SHP77 (cell line): ENCODE measurements at places on chromosomes 12 and 14.
A peak's percentile ranks its signal among the peaks of the same experiment; 100 is the strongest.

DNA sequence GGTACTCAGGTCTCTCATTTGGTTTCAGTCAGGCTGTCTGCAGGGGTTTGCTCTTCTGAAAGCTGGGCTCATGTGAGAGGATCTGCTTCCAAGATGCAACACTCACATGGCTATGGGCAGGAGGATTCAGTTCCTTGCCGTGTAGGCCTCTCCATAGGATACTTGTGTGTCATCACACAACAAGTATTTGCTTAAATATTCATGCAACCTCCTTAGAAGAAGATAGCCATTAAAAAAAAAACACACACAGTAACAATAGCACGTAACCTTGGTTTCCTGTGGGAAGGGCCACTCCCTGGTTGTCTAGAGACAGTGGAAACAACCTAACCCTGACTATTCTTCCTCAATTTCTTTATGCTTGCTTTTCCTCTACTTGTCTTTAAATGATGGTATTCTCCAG, 31.8 kb upstream of the CLEC4E start:
- DNase-seq = no peak

- DNase-seq = peak; percentile 43
Measured at GRCh38 chr12:102964872-102965271, 7.4 kb downstream of the ASCL1 start.

- no peak for DNase-seq
Measured at GRCh38 chr12:76035045-76035444, 3.5 kb upstream of the PHLDA1 start.

GRCh38 chr14:40119765-40120164, 687.5 kb upstream of the FBXO33 start:
- DNase-seq = no peak

- DNase-seq = no peak
Measured at GRCh38 chr12:131734336-131735152, 23.7 kb downstream of the SFSWAP start.

- DNase-seq = no peak
Measured at GRCh38 chr12:71731439-71732356, 23.0 kb upstream of the RAB21 start.

GRCh38 chr14:91998667-91999570, 40.9 kb downstream of the TRIP11 start:
- no peak for DNase-seq

GRCh38 chr14:64409126-64409920, 21.2 kb downstream of the MTHFD1 start:
- DNase-seq = no peak

- no peak for DNase-seq
Measured at GRCh38 chr14:32702562-32702961, 236.1 kb upstream of the NPAS3 start.

DNA sequence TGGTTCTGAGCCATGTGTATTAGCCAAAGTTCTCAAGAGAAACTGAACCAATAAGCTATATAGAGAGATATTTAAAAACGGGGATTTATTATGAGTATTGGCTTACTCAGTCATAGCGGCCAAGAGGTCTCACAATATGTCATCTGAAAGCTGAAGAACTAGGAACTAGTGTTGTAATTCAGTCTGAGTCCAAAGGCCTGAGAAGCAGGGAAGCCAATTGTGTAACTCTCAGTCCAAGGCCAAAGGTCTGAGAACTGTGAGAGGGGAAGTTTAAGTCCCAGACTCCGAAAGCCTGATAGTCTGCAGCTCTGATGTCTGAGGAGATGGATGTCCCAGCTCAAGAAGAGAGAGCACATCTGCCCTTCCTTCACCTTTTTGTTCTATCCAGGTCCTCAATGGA, 344.8 kb upstream of the USP15 start:
- no peak for DNase-seq

- DNase-seq = no peak
Measured at GRCh38 chr14:91919814-91920213, 27.7 kb downstream of the FBLN5 start.

- no peak for DNase-seq
Measured at GRCh38 chr14:96409701-96410100, 17.8 kb downstream of the AK7 start.

- no peak for DNase-seq
Measured at GRCh38 chr12:8664228-8664913, 1.7 kb upstream of the MFAP5 start.

DNA sequence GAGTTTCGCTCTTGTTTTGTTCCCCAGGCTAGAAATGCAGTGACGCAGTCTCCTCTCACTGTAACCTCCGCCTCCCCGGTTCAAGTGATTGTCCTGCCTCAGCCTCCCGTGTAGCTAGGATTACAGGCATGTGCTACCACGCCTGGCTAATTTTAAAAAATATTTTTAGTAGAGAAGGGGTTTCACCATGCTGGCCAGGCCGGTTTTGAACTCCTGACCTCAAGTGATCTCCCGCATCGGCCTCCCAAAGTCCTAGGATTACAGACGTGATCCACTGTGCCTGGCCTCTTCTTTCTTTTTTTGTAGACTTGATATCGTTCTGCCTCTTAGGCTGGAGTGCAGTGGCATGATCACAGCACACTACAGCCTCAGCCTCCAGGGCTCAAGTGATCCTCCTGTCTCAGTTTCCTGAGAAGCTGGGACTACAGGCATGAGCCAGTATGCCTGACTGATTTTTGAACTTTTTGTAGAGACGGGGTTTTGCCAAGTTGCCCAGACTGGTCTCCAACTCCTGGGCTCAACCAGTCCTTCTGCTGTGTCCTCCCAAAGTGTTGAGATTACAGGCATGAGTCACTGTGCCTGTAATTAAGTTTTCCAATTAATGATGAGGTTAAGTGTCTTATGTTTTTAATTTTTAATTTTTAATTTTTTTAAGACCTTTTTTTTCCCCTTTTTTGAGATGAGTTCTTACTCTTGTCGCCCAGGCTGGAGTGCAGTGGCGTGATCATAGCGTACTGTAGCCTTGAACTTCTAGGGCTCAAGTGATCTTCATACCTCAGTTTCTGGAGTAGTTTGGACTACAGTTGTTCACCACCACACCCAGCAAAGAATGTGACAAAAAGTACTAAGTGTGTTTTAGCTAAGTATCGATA, 10.2 kb downstream of the RCOR1 start:
- no peak for DNase-seq

DNA sequence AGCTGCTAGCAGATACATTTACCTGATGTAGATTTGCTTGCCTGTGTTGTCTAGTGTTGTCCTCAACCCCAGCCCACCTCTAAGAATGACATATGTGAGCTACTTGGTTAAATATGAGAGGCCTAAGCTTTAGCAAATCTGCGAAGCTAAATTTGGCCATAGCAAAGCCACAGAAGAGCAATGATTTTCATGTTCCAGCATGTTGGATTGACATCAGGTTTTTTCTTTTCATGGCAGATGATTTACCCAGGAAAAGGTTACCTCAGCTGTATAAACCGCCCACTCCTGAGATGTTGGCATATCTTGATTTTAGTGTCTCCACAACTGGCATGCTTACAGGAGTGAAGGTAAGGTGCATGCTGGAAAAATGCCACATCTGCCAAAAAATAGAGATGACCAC, 36.4 kb upstream of the ATF1 start:
- no peak for DNase-seq

GRCh38 chr12:57603815-57604453, 690 bp upstream of the DTX3 start:
- DNase-seq = no peak

DNA sequence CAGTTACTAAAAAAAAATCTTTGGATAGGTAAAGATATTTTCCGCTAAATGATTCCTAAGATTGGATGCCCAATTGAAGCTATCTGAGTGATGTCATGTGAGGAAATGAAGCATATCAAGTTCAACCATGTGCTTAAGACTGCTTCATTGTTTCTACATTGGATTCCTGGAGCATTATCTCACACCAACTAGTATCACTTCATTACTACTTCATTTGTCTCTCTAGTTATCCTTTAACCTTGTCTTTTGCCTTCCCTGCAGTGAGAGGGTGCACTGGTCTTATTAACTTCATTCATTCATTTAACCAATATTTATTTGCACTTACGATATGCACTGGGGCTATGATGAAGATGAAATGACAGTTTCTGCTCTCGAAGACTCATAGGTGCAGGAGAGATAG, 198.1 kb downstream of the SLC38A4 start:
- DNase-seq = no peak

- no peak for DNase-seq
Measured at GRCh38 chr12:9651265-9651729, 18.2 kb upstream of the CLEC2D start.

DNA sequence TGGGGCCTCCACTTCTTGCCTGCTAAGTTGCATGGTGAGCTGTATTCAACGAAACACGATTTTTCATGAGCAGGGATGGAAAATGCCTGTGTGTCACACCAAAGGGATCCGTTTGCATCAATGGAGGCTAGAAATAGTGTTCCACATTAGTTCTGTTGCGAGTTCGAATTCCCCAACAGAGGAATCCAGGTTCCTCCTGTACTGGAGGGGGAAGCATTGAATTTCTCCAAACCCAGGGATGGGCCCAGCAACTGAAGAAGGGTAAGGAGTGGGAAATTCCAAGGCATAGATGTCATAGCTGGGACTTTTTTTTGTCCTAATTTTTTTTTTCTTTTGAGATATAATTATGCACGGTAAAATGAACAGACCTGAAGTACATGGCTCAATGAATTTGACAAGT, 336.2 kb downstream of the DPF3 start:
- DNase-seq = no peak

DNA sequence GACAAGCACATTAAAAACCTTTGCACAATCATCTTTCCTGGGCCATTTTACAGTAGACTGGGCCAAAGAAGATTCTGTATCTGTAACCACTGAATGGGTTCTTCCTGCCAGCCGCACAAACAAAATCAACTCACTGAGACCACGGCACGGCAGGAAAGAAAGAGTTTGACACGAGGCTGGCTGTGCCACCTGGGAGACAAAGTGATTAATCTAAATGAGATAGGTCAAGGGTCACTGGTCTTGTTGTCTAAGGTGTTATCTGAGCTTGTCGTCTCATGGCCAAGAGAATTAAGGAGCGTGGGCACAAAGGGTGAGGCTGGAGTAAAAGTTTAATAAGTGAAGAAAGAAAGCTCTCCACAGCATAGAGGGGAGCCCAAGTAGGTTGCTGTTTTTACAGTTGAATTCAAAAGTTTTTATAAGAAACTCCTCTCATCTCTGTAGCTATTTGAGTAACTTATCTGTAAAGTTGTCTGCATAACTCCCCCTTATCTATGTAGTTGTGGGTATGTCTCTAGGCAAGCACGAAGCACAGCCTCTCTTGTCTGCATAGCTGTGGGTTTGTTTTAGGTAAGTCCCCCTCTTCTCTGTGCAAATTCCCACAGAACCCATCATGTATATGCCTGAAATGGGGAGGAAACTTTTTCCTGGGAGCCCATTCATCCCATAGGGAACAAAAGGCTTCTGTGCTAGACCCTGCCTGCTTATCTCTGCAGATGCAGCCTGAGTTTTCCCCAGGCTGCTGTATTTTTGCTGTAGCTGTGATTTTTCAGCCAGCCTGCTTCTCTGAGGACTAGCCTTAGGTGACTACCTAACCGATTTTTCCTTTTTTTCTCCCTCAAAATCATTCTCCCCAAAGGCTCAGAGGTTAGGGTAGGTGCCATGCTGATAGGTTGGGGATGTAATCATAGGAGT, 1314.6 kb upstream of the TMEM132C start:
- no peak for DNase-seq

DNA sequence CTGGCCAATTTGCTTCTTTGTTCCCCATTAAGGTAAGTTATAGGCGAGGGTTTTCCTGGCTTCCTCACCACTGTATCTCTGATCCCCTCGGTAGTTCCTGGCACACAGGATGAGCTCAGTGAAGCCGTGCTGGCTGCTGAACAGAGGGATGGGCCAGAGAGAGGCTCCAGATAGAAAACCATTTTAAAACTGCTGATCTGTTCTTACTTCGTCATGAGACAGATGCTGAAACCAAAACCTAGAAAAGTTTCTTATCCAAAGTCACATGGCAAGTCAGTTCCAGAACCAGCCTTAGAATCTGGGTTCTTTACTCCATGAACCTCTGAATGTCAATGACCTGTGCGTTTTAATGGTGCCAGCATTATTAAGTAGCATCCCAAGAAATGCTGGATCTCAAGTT, 76.3 kb upstream of the RIN3 start:
- no peak for DNase-seq

- no peak for DNase-seq
Measured at GRCh38 chr14:55192054-55192621, 753 bp upstream of the DLGAP5 start.

GRCh38 chr12:15225136-15225862, 4.1 kb upstream of the RERG start:
- no peak for DNase-seq

DNA sequence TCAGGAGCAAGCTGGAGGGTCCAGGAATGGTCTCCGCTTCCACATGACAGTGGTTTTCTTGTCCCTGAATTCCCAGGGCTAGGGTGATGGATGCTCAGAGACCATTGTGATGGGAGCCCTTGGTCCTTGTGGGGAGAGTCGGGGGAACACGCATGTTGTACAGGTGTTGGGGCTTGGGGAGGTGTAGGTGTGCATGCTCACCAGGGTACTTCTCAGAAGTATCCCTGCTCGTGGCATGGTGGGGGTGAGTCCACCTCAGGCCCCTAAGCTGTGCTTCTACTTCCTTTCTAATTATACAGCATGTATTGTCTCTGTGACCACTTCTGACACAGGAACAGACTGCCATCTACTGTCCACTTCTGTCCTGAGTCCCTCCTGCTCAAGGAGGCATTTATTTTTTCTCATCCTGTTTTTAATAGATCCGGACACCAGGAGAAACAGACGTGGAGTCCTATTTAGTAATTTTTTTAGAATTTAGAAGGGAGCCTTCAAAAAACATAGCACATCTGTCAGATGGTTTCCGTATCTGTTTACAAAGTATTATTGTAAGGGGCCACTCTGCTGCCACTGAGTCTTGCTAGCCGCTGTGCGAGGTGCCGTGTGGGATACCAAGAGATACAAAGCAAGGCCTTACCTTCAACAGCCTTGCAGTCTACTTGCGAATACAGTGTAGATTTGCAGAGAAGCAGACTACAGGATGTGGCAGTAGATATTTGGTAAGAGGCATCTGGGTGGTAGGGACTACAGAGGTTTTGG, 10.5 kb downstream of the NTF3 start:
- DNase-seq = peak; percentile 17

DNA sequence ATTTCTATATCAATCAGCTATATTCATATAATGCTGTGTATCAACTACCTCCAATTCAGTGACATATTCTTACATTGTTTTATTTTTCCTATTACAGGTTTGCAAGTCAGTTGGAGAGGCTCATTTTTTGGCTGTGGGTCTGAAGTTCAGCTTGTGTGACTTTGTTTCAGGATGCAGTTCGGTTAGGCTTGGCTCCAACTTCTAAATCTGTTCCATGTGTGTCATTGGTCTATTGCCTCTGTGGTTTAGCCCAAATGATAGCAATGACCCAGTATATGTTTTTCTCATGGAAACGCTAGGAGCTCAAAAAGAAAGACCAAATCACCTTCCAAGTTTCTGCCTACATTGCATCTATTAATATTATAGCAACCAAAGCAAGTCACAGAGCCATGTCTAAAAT, 848.6 kb upstream of the LRFN5 start:
- no peak for DNase-seq

- DNase-seq = no peak
Measured at GRCh38 chr12:106030210-106031071, 108.3 kb downstream of the NUAK1 start.
